ENCODE measurements at places on chromosomes 7 and 10. TPM values are rescaled to one million over a fixed set of nuclear protein-coding genes. Genes with fewer than 3 reads are reported as not detected.

GRCh38 chr10:130877126-130877525, 434.4 kb downstream of the TCERG1L start:
- no peak overlapping the region for H3K4me3 ChIP-seq
- H3K36me3 ChIP-seq: no peaks in the 10 kb centered on the region
- no peaks in the 10 kb centered on the region for H3K27me3 ChIP-seq
- peak; percentile 50 for DNase-seq
- no peak overlapping the region for H3K27ac ChIP-seq
- H3K4me1 ChIP-seq: no peaks in the 10 kb centered on the region

Gene SEC61G
- polyA plus RNA-seq: 277 TPM

- peak; percentile 29 for DNase-seq
- H3K36me3 ChIP-seq: no peaks in the 10 kb centered on the region
- H3K4me1 ChIP-seq: no peaks in the 10 kb centered on the region
- H3K4me3 ChIP-seq: no peak overlapping the region
Observed at GRCh38 chr7:151608031-151608551, 88.4 kb upstream of the RHEB start.

Gene PDK4
- 106 TPM for polyA plus RNA-seq

- H3K4me3 ChIP-seq: no peak overlapping the region
- no peaks in the 10 kb centered on the region for H3K36me3 ChIP-seq
- H3K27ac ChIP-seq: no peak overlapping the region
- DNase-seq: no peak
Observed at GRCh38 chr7:157683747-157684156, 346.9 kb downstream of the DNAJB6 start.

Gene HKDC1
- polyA plus RNA-seq: 8.3 TPM

GRCh38 chr7:148124477-148124876, 466.1 kb upstream of the C7orf33 start:
- H3K27ac ChIP-seq: no peak overlapping the region
- no peak overlapping the region for H3K4me3 ChIP-seq
- no peak for DNase-seq
- no peaks in the 10 kb centered on the region for H3K4me1 ChIP-seq
- H3K27me3 ChIP-seq: no peaks in the 10 kb centered on the region

Data from kidney (tissue), 22 donors.